CD8-positive, alpha-beta memory T cell (primary cell): ENCODE measurements at places on chromosomes 1 and 21.

- no peak for DNase-seq
These were observed 373.9 kb upstream of the SPAG17 start for GRCh38 chr1:118558933-118559332.

DNA sequence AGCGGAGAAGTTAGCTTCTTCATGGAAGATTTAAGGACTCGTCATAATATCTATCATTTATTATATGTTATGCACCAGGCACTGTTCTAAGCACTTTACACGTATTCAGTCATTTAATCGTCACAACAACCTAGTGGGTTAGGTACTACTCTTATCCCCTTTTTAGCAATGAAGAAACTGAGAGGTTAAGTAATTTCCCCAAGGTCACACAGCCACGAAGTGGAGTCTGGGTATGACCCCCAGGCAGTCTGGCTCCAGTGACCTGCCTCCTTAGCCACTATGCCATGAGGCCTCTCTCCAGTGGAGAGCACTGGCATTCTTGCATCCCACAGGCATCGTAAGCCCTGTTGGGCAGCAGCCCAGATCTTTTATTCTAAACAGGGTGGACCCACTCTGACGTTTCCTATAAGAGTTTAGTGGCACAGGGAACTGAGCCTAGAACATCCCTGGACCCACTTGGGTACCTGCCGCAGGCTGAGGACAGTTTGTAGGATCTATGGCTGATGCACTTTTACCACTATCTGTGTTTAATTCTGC lies 123.0 kb downstream of the NAV1 start:
- no peak for DNase-seq

DNA sequence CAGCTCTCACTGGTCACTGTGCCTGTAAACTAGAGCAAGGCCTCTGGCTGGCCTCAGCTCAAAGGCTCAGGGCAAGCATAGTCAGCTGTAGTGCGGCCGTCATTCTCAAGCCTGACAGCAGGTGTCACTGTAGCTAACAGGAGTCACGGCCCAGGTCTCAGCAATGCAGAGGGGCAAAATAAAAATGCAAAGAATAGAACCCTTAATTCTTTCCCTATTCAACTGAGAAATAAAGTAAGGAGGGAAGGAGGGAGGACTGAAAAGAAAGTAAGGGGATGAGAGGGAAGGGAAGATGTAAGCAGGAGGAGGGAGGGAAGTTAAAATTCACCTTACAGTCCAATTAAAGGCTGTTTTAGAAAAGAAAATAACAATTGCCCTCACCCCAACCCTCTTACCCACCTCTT lies 106.1 kb downstream of the KIAA0319L start:
- peak; percentile 65 for DNase-seq

DNA sequence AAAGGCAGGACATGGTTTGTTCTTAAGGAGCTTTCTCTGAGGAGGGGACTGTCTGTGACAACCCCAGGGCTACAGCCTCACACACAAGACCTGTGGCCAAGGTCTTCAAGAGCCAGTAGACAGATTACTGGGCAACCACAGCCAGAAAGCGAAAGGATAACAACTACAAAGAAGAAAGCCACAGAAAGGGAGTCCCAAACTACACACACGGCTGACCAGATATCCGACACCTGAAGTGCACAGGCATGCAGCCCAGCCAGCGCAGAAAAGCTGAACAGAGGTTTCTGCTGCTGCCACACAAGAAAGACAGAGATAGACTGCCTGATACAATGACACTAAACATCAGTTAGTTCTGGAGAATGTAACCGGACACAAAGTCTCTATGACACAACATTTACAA lies 21.4 kb upstream of the NADK start:
- DNase-seq: no peak

- no peak for DNase-seq
These were observed 24.8 kb downstream of the S100A10 start for GRCh38 chr1:151968791-151969399.

- DNase-seq: peak; percentile 3
These were observed 27.5 kb upstream of the SLC30A1 start for GRCh38 chr1:211606332-211606913.

DNA sequence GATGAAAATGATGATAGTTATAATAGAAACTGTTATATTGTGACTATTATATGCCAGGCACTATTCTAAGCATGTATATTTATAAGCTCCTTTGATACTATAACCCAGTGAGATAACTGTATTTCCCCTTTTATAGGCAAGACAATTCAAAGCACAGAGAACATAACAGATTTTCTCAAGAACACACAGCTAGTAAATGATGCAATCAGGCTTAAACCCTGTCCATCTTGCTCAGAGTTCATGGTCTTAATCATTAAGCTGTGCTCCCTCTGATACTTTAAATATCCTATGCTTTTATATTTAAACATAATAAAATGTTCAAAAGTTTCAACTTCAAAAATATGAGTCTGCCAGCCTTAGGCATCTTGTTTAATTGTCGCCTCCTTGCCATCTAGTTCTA lies 88.6 kb downstream of the PHTF1 start:
- no peak for DNase-seq

- DNase-seq: no peak
These were observed 7.6 kb downstream of the ZBTB48 start for GRCh38 chr1:6587261-6588005.

DNA sequence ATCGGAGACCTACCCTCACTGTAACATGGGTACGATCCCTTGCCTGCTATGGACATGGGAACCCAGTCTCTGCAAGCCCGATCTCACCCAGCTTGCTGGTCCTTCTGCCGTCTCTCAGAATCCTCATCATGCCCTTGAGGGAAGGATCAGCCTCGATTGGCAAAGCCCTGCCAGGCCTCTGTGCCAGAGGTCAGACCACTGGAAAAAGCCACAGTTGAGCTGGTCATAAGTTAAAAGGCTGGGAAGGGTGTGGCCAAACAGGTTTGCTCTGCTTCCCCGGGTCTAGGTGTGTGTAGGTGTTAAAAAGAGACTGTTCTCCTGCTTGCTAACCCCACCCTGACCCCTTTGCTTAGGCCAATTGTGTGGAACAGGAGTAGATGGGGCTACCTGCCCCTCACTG lies 19.5 kb upstream of the PADI3 start:
- DNase-seq: no peak

DNA sequence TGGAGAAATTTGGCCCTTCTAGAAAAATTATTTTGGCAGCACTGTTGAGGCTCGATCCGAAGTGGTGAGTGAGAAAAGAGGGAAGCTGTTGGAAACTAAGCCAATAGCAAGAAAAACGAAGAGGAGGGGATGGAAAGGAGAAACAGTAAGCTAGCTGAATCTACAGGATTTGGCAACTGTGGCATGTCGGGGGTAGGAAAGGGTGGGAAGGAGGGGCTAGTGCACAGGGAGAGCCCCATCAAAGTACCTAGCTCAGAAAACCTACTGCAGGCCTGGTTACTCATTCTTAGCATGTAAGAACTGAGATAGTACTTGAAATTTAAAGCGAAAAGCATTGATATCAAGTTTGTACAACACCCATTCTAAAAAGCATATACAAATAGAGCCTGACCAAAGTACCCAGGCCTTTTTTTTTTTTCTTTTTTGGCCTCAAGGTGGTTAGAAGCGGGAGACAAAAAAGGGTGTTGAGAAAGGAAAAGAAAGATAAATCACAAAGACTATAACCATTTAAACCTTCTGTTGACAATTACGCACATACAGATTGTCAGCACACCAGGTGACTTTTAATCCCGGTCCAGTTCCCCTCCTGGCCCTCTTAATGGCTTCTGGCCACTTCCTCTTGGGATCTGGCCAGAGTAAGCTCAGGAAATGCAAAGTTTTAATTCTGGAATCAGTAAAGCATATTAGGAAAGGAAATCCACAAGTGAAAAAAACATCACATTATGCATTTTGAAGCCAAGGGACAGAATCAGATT lies 50.4 kb downstream of the SLC16A1 start:
- no peak for DNase-seq

DNA sequence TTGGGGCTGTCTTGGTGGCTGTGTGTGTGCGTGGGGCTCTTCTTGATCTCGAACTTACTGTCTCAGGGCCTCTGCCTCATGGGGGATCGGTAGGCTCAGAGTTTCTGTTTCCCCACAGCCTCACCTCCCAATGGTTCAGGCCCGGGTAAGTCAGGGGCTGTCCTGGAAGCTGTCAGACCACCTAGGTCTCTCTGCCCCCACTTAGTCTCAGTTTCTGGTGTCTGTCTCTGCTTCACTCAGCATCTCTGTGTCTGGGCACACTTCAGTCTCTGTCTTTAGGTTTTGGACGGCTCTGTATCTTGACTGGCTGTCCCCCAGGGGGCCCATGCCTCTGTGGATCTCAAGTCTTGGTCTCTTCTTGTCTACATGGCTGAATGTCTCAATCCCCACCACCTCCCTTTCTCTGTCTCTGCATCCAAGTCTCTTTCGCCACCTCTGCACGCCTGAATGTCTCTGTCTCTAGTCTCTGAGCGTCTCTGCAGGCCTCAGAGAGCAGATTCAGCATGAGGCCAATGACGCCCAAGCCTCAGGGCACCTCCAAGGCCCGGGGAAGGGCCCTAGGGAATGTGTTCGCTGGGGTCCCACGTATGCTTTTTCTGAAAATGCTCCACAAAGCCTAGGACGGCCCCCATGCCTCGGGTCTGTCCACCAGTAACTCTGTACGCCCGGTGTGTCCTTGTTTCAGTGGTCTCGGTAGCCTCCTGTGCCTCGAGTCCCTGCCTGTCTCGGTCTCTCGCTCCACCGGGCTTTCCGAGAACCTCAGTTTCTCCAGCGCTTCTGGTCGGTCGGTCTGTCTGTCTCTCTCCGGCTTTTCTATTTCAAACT lies 818 bp downstream of the FHL3 start:
- DNase-seq: no peak

- DNase-seq: no peak
These were observed 59.2 kb upstream of the SSBP3 start for GRCh38 chr1:54465351-54465811.

DNA sequence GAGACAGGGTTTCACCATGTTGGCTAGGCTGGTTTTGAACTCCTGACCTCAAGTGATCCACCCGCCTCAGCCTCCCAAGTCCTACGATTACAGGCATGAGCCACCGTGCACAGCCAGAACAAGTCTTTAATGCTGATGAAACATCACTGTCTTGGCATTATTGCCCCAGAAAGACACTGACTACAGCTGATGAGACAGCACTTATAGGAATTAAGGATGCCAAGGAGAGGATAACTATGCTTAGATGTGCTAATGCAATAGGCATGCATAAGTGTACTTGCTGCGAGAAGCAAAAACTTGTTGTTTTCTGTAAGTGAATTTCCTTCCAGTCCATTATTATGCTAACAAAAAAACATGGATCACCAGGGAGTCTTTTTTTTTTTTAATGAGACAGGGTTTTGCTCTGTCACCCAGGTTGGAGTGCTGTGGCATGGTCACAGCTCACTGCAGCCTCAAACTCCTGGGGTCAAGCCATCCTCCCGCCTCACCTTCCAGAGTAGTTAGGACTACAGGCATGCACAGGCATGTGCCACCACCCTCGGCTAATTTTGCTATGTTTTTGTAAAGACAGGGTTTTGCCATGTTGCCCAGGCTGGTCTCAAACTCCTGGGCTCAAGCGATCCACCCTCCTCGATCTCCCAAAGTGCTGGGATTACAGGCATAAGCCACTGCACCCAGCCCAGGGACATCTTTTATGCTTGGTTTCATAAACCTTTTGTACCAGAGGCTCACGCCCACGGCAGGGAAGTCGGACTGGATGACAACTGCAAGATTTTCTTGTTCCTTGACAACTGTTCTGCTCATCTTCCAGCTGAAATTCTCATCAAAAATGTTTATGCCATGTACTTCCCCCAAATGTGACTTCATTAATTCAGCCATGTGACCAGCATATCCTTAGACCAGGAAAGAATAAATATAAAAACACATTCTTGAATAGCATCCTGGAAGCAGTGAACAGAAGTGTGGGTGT lies 23.1 kb downstream of the RHEX start:
- DNase-seq: no peak

- no peak for DNase-seq
These were observed 17.2 kb upstream of the PSMA5 start for GRCh38 chr1:109443476-109443875.

DNA sequence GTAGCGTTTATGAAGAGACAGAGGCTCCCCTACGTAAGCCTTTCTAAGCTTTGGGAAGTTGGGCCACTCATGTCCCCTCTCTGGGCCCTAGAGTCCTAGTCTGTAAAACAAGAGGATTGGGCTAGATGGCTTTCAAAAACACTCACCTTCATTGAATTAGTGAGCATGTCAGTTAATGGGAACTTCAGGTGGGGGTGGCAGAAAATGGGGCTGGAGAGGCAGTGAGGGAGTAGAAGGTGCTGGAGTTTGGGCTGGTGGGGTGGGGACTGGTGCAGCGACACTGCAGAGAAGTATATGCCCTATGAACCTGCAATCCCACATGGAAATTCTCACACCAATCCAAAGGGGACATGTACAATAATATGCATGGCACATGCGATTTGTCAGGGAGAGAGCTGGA lies 182.7 kb downstream of the C1orf94 start:
- DNase-seq: no peak

- no peak for DNase-seq
These were observed 66.2 kb upstream of the HMCN1 start for GRCh38 chr1:185668013-185668412.

- DNase-seq: no peak
These were observed 4.4 kb downstream of the ATP5PB start for GRCh38 chr1:111453706-111454105.

DNA sequence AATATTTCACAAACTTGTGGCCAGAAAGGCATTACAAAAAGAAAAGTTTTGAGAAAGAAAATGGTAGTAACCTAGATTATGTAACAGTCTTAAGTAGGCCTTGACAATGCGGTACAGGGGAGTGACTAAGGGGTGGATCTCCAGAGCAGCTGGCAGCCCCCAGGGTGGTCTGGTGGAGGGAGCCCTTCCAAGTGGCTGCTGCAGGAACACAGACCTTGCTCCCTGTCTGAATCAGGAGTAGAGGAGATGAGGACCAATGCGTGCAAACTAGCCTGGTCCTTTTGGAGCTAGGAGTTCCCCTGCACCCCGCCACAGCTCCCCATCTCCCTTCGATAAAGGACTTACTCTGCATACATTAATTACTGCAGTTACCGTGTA lies 189.0 kb downstream of the NFIA start:
- no peak for DNase-seq

DNA sequence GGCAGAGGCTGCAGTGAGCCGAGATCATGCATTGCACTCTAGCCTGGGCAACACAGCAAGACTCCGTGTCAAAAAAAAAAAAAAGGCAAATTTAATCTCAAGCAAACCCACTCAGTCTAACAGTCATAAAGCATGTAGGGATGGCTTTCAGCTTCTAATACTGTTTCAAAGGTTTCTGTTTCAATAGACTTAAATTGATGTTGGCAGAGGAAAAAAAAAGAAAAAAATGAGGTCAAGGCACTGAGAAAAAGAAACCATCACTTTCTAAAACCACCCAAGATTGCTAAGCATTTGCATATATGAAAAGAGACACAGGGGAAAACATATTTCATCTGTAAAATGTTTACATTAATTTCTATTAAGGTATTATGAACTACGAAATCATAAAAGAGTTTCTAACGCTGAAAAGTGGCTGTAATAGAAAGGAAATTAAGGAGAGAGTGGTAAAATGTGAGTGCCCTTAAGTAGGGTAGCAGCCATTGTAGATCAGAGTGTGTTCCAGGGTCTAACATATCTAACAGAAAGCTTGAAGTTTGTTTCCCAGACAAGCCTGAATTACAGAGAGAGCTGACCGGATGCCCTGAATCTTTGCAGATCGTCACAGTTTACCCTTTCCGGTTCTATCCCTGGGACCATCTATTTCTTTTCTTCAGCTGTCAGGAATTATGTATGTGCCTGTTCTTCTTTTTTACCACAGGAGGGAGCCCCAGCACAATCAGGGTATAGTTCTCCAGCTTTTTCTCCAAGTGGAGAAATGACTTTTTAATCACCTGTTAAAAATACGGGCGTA lies 70.0 kb downstream of the PLD5 start:
- no peak for DNase-seq
